ENCODE measurements at places on chromosomes 6 and 20.

GRCh38 chr6:46042355-46042999 lies 26.8 kb upstream of the CLIC5 start:
- DNase-seq, result peak; percentile 63

DNA sequence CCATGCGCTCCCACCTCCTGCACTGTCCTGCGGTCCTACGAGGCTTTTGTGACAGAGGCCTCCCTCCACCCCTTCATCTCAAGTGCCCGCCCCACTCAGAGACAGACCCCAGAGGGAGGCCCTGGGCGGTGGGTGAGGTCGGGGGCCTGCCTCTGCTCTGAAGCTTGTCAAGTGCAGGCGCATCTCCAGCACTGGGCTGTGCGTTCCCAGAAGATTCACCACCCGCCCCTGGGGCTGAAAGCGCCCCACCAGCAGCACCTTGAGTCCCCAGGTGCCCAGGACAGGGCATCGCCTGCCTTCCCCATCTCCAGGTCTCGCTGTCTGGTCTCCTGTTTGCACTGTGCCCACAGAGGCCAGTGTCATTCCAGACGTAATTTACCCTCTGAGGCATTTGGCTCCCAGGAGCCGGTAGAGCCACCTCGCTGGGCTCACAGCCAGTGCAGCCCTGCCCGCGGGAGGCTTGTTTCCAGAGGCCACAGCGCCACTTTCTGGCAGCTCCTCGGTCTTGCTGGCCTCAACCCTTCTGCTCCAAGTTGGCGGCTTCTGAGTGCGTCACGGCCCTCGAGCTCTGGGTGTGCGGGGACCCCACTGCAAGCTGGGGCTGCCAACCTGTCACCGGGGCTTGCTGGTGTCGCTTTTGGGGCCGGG lies 191.1 kb downstream of the TAF4 start:
- DNase-seq, result peak; percentile 32

- no peak for DNase-seq
Observed at GRCh38 chr6:42436825-42437224, 14.9 kb downstream of the TRERF1 start.

GRCh38 chr6:166304106-166304505 lies 4.1 kb downstream of the PRR18 start:
- no peak for DNase-seq

GRCh38 chr6:157323966-157324300 lies 614 bp upstream of the TMEM242 start:
- DNase-seq, result peak; percentile 91

DNA sequence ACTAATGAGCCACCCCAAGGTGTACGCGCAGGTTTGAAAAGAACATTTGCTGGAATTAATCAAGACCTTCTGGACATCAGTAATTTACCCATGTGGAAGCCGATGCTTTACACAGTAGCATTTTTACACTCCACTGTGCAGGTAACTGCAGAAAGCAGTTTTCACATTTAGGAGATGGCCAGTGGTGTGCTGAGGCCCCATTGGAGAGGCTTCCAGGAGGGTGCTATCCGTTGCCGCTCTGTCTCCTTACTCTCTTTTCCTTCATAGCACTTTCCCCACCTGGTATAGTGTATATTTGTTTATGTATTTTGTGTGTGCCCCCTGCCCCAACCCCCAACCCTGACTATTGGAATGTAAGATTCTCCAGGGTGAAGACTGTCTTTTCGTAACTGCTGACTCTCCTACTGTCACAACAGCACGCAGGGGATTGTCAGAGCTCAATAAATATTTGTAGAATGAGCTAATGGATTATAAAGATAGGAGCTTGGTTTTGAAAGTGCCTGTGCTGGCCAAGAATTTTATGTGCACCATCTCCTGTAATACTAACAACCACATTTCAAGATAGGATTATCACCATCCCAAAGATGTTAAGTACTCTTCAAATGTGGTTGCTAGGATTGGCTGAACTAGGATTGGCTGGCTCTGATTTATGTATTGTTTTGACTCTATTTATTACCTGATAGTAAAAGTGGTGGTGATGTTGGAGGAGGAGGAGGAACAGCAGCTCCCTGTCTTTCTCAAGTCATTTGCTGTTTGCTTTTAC lies 74.0 kb upstream of the GLP1R start:
- no peak for DNase-seq

GRCh38 chr6:14671261-14671681 lies 553.7 kb downstream of the CD83 start:
- no peak for DNase-seq

DNA sequence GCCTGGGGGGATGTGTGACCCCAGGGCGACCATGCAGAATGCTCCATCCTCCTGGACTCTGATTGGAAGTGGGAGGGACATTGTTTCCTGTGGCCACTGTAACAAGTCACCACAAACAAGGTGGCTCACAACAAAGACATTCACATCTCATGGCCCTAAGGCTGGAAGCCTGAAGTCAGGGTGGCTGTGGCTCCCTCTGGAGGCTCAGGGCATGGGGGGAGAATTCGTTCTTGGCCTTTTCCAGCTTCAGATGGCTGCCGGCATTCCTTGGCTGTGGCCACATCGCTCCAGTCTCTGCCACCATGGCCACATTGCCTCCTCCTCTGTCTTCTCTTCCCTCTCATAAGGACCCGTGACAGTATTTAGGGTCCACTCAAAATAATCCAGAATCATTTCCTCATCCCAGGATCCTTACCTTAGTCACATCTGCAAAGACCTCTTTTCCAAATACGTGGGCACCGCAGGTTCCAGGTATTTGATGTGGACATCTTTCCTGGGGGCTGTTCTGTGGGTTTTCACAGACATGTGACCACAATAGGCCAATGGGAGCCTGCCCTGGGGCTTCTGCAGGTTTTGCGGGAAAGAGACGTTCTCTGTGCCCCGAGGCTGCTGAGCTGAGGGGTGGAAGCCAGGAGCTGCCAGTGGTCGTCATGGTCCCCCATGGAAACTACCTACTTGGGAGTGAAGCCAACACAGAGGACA lies 249.3 kb downstream of the PREX1 start:
- peak; percentile 64 for DNase-seq

DNA sequence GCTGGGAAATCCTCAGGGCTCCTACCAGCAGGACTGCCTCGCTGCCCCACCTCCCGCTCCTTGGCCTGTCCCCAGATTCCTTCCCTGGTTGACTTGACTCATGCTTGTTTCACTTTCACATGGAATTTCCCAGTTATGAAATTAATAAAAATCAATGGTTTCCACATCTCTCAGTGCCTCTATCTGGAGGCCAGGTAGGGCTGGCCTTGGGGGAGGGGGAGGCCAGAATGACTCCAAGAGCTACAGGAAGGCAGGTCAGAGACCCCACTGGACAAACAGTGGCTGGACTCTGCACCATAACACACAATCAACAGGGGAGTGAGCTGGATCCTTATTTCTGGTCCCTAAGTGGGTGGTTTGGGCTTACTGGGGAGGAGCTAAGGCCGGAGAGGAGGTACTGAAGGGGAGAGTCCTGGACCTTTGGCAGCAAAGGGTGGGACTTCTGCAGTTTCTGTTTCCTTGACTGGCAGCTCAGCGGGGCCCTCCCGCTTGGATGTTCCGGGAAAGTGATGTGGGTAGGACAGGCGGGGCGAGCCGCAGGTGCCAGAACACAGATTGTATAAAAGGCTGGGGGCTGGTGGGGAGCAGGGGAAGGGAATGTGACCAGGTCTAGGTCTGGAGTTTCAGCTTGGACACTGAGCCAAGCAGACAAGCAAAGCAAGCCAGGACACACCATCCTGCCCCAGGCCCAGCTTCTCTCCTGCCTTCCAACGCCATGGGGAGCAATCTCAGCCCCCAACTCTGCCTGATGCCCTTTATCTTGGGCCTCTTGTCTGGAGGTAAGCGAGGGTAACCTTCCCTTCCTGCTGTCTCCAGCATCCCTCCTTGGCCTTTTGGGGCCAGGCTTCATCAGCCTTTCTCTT lies at the start of gene CFB:
CFB (plus strand) TSS at position 589 of the 863 bp plus-strand sequence; CDS start at position 716, 127 bp downstream.
- DNase-seq, result no peak

DNA sequence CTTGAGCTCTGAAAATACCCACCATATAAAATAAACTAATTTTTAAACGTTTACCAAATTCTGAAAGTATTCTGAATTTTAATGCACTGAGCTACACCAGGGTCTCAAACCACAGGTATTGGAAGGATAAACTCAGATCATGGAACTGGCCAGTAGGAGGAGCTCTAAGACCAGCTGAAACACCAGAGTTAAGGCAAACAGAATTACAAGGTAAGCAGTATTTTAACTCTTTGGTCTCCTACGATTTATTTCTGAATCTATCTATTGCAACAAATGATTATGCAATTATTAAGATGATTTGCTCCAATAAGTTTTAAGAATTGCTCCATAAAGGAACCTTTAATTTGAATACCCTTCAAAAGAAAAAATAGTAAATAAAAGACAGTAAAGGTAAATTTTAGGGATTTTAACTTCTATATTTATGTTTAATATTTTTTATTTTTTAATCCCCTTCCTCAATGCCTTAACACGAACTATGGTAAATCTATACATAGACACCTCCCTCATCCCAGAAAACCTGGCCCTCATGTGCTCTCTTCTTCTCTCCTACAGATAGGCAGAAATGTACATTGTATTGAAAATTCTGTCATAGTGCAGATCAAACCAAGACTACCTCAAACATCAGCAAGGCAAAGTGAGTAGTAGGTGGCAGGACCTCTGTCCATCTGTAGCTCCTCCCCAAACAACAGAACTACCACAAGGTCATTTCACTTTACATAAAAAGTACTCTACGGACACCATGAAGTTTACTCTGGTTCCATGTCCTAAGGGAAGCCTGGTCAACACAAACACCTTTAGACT lies 58.4 kb downstream of the SMLR1 start:
- DNase-seq, result peak; percentile 74

GRCh38 chr6:149965194-149966020 lies 1.7 kb downstream of the ULBP1 start:
- DNase-seq, result no peak

DNA sequence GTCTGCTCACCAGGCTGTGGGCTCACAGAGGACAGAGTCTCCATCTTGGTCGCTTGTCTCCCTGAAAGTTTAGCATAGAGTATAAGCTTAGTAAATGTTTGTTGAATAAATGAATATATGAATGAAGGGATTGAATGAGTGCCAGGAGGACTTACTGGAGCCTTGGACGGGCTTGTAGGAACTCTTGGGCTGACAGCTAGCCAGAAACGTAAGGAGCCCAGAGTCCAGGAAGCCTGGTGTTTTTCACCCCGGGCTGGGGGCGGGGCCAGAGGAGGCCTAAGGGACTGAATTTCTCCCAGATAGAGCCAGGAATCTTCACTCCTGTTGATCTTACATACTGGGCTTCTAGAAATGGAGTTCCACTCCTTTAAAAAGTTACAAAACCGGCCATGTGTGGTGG lies 68.5 kb upstream of the SRSF6 start:
- DNase-seq, result no peak

DNA sequence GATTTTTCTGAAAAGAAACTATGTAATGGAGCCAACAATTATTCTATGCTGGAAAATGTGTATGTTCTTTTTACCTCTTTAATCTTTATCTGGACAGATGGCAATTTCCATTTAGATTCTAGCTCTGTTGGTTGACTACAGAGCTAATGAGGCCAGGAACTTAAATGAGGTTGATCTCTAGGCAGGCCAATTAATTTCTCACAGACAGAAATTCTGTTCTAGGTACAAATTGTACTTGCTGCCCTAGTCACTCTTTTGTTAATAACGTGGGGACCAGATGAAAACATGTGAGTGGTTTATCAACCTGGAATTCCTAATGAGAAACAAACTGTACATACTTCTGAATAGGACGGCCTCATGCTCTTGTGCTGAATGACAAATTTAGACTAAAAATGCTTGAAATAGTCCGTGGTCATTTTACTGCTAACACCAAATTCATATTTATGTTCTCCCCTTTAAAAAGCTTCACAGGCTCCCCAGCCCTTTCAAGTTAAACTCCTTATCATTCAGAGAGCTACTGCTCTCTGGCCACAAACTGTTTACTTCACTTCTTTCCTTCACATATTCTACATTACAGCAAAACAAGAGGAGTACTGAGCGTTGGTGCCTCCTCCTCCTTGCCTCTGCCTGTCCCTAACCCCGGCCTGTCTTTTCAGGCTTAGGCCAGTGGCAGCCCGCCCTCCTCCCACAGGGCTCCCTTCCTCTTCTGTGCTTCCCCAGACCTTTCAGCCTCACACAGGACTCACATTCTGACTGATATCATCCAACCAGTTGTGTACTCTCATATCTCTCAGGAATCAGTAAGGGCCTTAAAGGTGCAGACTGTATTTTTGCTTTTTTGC lies 41.4 kb downstream of the DTNBP1 start:
- DNase-seq, result no peak

- DNase-seq, result no peak
Observed at GRCh38 chr6:92714346-92714745, 705.0 kb downstream of the EPHA7 start.

DNA sequence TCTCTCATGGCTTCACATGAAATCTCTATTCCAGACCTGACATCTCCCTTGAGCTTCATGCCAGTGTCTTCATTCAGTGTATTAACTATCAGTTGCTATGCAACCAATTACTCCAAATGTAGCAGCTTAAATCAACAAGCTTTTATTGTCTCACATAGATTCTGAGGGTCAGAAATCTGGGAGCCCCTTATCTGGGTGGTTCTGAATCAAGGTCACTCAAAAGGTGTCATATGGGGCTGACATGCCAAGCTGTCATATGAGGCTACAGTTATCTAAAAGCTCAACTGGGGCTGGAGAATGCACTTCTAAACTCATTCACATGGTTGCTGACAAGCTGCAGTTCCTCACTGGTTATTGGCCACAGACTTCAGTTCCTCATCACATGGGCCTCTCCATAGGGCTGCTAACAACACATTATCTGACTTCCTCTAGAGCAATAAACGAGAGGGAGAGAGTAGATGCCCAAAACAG lies 7.3 kb upstream of the CGA start:
- no peak for DNase-seq

DNA sequence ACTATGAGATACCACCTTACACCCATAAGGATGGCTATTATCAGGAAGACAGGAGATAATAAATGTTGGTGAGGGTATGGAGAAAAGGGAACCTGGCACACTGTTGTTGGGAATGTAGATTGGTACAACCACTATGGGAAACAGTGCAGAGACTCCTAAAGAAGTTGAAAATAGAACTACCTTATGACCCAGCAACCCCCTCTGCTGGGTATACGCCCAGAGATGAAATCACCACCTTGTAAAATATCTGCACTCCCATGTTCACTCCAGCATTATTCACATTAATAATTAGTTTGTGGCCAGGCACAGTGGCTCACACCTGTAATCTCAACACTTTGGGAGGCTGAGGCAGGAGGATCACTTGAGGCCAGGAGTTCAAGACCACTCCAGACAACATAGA lies 26.8 kb downstream of the ZBTB9 start:
- DNase-seq, result peak; percentile 3

DNA sequence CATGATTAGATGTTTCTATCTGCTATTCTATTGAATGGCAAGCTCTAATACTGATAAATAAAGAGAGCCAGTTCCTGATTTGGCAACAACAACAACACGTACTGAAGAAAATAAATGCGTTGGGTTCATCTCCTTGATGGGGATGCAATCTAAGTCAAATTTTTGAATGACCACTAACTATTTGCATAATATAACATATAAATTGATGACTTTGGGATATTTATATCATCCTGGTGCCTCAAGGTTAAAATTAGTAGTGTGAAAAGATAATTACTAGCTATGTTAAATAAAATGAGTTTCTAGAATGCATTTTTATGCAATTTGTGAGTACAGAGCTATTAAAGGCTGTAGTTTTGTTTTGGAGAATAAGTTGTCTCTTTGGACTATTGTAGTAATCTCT lies 896.4 kb downstream of the KIF16B start:
- DNase-seq, result no peak
